ENCODE measurements at places on chromosomes 5 and 9. TPM values are rescaled to one million over a fixed set of nuclear protein-coding genes. Genes with fewer than 3 reads are reported as not detected.

DNA sequence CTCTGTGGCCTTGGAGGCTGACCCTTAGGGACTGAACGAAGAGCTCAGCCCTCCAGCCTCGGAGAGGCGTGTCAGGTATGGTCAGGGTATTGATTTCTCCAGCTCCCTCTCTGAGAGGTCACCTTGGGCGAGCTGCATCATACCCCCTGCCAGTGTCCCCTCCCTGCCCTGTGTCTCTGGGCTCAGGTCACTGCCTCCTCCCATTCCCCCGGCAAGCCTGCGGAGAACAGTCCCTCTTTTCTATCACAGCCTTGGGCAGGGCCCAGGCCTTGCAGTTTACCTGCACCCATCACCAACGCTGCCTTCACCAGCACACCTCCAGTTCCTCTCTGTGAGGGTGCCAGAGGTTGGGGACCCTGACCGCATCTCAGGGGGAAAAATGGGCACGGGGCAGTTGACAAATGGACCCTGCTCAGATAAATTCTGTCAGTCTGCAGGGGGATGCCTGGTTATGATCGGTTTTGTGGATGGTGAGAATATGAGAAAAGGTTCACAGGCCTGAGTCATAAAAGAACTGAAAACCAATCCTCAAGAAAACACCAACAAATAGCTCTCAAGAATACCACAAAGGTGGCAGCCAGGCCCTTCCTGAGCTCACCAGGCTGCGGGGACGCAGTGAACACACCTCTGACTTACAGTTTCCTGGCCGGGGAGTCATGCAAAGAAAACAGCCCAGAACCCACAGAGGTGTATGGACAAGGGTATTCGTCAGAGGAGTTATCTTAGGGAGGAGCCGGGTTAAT lies 24.7 kb upstream of the RXRA start:
- peak; percentile 18 for DNase-seq

DNA sequence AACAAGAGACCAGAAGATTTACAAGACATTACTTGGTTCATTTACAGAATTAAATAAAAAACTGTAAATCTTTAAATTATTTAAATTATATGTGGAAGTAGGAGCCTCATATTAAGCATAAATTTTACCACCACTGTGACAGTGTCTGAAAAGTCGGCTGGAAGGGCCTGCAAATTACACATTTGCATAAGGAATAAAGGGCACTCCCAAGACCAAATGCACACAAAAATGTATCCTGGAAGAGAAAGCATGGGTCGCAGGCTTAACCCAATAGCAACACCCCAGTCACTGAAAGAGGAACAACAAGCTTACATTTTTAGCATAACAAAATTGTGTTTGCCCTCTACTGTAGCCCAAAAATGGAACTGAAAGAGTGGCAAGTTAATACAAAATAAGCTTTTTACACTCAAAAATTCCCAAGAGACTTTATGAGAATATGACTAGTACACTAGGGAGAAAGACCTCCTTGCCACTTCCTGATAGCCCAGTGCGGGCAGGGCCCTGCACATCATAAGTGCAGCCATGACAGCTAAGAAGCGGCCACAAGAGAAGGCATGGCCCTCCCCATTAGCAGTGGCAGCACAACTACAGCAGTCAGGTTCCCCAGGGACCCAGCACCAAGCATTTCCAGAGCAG lies 482.0 kb downstream of the DTWD2 start:
- DNase-seq: peak; percentile 42

- no peak for DNase-seq
These were observed 22.1 kb downstream of the TRMO start for GRCh38 chr9:97900103-97900737.

DNA sequence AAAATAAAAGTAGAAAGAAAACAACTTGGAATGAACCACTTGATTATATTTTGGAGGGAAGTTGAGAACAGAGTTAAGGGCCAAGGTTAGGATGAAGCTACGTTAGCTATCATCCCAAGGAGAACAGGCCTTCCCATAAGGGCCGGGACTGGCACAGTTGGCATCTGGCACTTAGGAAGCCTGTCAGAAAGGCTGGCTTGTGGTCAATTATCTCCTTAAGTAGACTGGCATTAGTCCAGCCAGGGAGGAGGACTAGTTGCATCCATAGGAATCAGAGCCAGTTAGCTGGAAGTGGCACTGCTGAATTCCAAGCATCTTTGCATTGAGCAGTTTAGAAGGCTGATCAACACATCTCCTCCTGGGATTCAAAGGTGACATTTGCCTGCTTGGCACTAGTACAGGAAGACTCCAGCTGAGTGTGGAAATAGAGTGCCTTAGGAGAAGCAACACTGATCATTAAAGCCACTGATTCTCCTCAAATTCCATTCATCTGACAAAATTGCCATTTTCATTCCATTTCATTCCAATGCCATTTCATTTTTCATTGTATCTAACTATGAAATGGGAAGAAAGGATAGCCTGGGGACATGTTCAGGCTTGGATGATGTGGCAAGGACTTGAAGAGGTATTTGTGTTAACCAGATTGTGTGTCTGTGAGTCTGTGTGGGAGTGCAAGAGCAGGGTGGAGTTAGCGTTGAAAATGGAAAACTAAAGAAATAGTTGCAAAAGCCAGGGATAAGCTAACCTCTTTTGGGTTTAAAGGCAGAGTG lies 5.5 kb downstream of the FOXB2 start:
- no peak for DNase-seq

- no peak for DNase-seq
These were observed 19.4 kb downstream of the ENTREP1 start for GRCh38 chr9:69344459-69344858.

- no peak for DNase-seq
These were observed 41.7 kb downstream of the RETREG1 start for GRCh38 chr5:16574789-16575721.

- DNase-seq: no peak
These were observed 42.5 kb downstream of the CYSTM1 start for GRCh38 chr5:140217299-140218026.

GRCh38 chr9:128011071-128011817 lies 30.5 kb upstream of the EEIG1 start:
- DNase-seq: peak; percentile 84

- DNase-seq: no peak
These were observed 197.1 kb upstream of the TBCA start for GRCh38 chr5:77973253-77973609.

- DNase-seq: no peak
These were observed 206.8 kb downstream of the TMC1 start for GRCh38 chr9:72728031-72728770.

DNA sequence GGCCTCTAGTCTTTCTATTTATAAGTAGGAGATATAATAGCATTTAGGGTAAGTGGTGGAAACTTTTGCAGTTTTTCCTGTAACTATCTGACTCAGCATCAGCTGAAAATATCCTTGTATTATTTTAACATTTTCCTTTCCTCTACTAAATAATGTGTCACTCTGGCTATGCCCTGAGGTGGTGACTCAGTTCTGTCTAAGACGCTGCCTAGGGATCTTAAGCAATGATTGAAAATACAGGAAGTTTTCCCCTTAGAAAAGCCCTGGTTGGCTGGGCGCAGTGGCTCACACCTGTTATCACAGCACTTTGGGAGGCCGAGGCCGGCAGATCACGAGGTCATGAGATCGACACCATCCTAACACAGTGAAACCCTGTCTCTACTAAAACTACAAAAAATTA lies 9.3 kb upstream of the EDIL3 start:
- no peak for DNase-seq

- DNase-seq: no peak
These were observed 194.1 kb upstream of the EFNA5 start for GRCh38 chr5:107864793-107865192.

- peak; percentile 93 for DNase-seq
These were observed 13.8 kb downstream of the GSN start for GRCh38 chr9:121281614-121282276.

DNA sequence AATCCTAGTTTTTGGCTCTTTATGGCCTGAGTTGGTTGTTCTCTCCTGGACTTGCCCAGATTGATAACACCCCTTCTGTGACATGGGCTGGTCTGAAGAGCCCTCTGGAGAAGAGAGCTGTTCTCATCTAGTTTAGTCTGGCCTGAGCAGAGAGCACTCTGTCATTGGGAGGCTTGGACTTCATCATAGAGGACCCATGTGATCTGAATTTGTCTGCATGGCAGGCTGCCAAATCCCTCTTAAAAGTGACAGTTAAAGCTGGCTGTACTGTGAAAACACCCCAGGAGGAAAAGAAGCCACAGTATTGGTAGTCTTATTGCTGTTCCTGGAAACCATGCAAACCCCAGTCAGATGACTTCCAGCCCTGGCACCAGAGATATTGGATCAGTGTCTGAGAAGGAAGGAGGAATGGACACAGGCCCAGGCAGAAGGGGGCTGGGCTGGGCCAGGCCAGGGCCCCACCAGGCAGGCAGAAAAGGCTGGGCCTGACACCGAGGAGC lies 3.7 kb upstream of the WDR31 start:
- peak; percentile 92 for DNase-seq

DNA sequence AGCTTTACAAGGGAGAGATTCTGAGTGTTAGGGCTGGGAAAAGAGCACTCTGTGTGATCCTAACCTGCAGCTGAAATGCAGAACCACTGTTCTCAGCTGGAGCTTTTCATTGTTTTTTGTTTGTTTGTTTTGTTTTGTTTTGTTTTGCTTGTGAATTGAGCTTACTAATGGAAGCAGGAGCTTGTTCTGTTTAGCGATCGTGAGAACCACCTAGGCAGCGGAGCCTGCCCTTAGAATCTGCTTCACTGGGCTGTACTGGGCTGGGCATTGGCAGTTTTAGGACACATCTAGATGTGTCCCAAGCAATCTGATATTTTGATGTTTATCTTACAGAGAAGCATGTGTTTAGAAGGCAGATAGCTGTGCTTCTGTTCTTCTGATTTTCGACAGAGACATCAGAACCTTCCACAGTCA lies 14.3 kb downstream of the SYK start:
- DNase-seq: no peak

GRCh38 chr9:27341545-27342294 lies 44.8 kb upstream of the EQTN start:
- no peak for DNase-seq

DNA sequence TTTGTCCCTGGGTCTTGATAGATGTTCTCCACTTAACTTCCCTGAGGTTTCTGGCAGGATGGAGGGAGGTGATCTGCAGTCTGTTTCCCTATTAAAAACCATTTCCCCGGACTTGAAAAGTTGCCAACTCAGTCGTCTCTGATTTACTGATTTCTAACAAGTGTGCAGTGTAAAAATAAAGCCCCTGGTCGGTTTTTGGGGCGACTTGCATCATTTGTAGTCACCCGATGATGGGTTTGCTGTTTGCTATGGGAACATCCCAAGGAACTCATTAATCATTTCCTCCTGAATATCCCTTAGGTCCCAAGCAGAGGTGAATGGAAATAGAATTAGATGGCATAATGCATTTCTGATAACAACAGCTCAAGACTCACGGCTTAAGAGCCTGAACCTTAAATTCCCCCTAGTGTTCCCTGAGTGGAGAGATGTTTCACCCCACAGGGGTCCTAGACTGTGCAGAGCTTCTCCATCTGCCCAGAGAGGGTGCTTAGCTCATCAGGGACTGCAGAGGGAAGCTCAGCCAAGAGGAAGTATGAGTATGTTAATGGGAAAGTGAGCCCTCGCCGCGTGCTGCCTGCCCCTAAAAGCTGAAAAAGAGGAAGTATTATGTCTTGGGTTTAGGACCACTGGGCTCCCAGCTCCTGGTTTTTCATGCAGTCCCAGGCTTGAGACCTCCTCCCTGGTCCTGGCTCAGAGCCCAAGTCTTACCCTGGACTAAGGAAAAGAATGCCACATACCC lies 115.1 kb upstream of the DAP start:
- DNase-seq: no peak

DNA sequence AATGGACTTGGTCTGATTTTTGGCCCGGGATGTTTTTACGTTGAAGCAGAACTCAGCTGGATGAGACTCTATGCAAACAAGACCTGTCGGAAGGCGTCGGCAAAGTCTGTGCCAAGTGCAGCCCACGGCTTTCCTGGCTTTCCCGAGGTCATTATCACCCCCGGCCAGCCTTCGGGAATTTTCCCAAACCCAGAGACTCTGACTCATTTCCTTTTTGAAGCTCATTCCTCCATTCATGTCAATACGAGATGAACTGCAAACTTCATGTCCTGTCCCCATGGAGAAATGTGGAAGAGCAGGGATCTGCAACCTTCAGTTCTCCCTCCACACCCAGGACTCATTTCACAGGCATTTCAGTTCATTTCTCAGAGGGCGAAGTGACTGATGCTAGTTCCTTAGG lies 95.3 kb downstream of the IRX2 start:
- no peak for DNase-seq

DNA sequence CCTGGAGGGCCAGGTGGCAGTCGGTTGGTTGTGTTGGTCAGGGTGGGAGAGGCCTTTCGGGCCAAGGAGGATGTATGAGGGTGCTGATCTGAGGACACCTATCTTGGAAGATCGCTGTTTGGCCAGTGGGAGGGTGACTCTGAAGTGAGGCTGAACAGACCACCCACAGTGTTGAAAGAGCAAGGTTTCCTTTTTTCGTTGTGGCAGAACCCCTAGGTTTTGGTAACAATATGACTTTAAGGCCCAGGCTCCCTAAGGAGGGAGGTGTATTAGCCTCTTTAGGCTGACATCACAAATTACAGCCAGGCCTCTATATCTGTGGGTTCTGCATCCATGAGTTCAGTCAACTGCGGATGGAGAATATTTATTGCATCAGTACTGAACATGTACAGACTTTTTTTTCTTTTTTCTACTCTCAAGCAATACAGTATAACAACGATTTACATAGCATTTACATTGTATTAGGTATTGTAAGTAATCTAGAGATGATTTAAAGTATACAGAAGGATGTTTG lies 86.1 kb downstream of the ARHGAP26 start:
- DNase-seq: no peak

DNA sequence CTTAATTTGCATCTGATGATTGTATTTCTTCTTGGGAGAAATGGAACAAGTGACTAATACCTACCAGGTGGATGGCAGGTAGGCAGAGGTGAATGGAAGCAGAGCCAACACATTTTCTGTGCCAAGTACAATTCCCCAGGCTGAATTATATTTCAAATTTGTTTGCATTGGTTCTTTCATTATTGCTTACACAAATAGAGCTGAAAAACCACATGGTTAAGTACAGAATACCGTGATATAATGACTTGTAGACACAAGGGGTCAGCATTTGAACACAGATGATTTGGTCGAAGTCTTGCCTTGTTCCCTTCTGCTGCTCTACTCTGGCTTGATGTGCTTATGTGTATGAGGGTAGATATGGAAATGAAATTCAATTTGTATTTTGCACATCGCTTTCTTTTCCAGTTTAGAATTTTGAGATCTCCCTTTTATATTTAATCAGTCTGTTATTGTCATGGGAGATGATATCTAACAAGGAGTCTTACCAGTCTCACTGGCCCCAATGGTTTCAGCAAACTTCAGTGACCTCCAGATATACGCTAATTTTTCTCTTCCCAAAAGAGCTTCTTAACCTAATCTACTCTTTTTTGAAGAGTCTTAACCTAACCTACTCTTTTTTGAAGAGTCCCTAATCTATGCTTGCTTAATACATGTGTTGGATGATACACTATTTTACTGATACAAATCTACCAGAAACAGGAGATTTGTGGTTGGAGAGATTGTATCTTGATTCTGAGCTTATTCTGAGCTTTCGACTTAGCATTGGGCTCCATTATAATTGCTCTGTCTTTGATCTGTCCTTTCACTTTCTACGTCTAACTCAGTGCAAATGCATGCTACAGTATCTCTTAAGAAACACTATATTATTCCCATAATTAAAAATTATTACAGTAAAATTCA lies 88.1 kb downstream of the PCSK1 start:
- no peak for DNase-seq

The TMEM174 gene
- total RNA-seq: not detected

The HSD17B3 gene
- total RNA-seq: not detected

The TEX53 gene
- total RNA-seq: not detected

The PROB1 gene
- total RNA-seq: 8.9 TPM

The SLC6A19 gene
- total RNA-seq: not detected

The TMEM171 gene
- total RNA-seq: not detected

The DDX4 gene
- total RNA-seq: not detected

The NSMF gene
- 47.6 TPM for total RNA-seq

The KIF24 gene
- total RNA-seq: 0.38 TPM

The MEGF10 gene
- 0.29 TPM for total RNA-seq

The LCP2 gene
- 25.0 TPM for total RNA-seq
